Caki2 (cell line): ENCODE measurements at places on chromosomes 6 and 20. TPM values are rescaled to one million over a fixed set of nuclear protein-coding genes. Genes with fewer than 3 reads are reported as not detected.

DNA sequence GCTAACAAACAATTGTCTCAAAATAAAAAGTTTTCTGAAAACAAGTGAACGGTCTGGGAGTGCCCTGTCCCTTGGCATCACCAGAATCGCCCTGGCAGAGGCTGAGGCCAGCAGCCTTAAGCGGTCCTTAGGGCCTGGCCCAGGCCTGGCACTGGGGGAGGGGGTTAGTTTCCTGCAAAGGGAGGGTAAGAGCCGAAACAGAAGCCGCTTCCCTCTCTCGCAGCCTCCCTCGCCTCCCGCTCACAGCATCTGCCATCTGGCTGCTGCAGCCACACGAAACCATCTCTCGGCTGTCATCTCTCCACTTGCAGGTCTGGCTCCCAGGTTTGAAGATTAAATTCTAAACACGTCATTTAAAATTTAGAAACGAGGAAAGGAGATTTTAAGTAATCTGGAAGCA is 31.5 kb downstream of the PMEPA1 start:
- no peak for DNase-seq

GRCh38 chr20:19930426-19930825 is 86.7 kb upstream of the NAA20 start:
- no peak for DNase-seq

GRCh38 chr6:169571123-169571962 is 130.5 kb downstream of the WDR27 start:
- DNase-seq, result peak; percentile 90

DNA sequence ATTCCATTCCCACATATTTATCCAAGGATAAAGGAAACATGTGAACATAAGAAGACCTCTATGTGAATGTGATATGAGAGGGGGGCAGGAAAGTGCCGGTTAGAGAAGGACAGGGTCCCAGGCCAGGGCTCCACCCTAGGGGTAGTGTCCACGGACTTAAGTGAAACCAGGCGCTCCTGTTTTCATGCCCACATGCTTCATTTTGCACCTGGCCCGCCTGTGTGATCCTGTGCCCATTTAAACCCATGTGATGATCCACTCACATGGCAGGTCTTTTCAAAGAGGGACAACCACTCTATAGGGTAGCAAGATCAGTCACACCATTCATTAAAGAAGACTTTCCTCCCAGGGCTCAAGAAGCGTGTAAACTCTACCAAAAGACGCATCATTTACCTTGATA is 865.3 kb upstream of the GJE1 start:
- DNase-seq, result no peak

DNA sequence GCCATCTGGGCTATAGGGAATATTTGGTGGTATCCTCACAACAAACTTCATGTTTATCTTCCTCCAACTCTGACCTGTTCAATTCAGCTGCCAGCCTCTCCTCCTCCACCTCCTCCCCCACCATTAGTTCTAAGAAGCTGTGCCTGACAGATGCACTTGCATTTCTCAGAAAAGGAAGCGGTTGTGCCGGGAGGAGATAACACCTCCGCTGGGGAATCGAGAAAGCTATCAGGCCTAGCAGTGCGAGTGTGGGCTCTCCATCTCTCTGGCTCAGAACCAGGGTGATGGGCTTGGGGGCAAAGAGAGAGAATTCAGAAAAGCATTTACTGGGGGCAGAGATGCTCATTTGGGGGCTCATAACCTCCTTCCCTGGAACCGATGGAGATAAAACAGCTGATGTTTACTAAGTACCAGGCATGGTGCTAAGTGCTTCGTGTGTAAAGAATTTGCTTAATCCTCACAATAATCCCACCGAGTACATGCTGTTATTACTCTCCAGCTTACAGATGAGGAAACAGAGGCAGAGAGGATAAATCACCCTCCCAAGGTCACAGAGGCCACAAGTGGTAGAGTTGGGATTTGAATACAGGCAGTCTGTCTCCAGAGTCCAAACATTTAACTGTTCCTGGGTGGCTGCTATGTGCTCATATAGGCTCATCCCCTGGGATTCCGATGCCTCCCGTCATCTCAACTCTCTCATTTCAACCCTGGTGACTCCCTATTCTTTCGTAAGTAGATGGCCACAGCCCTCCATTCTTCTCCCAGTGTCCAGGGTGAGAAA is 38.3 kb downstream of the COX4I2 start:
- DNase-seq, result no peak

GRCh38 chr20:57657535-57658446 is 37.6 kb upstream of the ZBP1 start:
- no peak for DNase-seq

DNA sequence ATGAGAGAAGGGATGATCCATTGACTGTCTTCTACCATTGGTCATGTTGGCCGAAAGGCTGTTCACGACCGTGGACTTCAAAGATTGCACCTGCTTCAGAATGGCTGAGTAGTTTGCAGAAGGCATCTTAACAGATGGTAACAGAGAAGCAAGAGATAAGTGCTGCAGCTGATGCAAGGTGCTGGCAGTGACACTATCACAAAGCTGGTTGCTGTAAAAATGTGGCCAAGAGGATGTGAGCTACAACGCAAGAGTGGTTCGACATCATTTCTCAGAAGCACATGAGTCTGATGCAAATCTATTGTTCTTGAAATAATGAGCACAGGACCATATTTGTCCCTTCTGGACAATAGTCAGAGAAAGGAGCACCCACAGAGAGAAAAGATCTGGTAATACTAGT is 27.0 kb upstream of the ANKEF1 start:
- no peak for DNase-seq

Gene CMTR1
- 46.0 and 84.5 TPM in 2 replicates for total RNA-seq
